Left lobe of liver (tissue), 2 donors: ENCODE measurements at places on chromosomes 4 and X. TPM values are rescaled to one million over a fixed set of nuclear protein-coding genes. Genes with fewer than 3 reads are reported as not detected.

- DNase-seq = no peak
These were observed 2.2 kb downstream of the TMEM156 start for GRCh38 chr4:39029752-39030694.

Gene XKRX
- total RNA-seq = 0.05 TPM

DNA sequence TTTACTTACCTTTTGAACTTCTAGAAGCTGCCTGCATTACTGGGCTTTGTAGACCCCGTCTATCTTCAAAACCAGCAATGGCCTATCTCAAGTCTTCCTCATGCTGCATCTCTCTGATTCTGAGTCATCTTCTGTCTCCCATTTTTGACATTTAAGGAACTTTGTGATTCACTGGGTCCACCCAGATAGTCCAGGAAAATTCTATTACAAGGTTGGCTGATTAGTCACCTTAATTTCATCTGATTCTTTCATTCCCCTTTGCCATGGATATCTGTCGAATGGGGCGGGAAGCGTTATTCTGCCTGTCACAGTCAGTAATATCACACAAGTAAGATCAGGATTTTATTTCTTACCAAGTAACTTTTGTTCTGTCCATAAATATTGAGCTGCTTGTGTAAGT, 618.0 kb downstream of the CCSER1 start:
- no peak for DNase-seq

Gene ETDB
- total RNA-seq = not detected

GRCh38 chr4:37324546-37324945, 80.0 kb downstream of the NWD2 start:
- no peak for DNase-seq

Gene RIPPLY1
- total RNA-seq = 0.75 TPM

Gene ADRA2C
- total RNA-seq = 0.28 TPM

- no peak for DNase-seq
These were observed 59.2 kb upstream of the GUCY1A1 start for GRCh38 chr4:155607481-155607880.

Gene DCAF8L2
- not detected for total RNA-seq

DNA sequence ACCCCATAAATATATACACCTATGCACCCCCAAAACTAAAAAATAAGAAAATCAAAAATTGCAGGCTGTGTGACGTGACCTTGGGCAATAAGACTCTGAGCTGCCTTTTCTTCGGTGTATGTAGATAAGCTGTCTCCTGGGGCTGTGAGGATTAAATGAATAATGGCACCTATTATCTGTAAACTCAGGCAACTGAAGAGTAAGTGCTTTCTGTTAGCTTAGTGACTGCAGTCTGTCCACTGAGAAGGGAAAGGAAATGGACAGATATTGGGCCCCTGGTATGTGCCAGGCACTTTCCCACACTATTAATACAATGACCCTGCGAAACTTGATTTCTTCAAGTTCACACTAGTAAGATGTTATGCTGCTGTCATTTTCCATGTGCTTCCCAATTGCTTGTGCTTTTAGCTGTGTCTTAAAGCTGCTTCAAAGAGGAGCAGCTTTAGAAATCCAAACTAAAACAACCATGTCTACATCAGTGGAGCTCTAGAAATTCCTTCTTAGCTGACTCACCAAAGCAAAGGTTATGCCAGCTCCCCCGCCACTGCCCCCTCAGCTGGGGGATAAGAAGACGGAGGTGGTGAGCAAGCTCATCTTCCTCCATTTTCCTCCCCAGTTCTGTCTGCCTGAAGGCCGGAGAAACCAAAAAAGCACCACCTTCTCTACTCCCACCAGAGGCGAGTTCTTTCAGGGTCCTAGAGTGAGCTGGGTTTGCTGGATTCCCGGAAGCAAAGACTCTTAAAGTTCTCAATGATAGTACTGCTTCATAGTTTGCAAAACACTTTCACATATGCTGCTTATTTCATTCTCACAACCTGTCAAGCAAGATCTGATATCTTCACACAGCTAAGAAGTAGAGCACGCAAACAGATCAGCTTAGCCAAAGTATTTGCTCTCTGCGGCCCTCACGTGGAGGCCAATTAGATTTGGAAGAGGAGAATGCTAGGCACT, 8.8 kb upstream of the DGAT2L6 start:
- no peak for DNase-seq

- DNase-seq = no peak
These were observed 75.9 kb upstream of the LSM6 start for GRCh38 chr4:146099585-146099984.

GRCh38 chrX:50719614-50720013, 94.4 kb downstream of the SHROOM4 start:
- no peak for DNase-seq

Gene ZNF827
- 0.81 TPM for total RNA-seq

DNA sequence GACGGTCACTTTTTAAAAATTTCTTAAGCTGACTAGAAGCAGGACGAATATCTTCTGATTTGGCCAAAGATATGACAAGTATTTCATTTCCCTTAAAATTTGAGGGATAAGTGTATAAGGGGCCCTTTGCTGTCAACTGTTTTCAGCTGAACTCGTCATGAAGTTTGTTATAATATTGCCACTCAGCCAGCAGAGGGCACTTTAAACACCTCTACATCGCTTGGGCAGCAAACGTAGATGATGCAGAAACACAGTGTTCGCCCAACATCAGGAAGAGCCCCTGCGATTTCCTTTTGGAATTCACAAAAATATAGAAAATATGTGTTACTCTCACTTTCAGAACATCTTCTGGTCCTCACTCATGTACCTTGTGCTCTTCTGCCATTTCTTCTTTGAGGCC, 435.7 kb upstream of the FMR1 start:
- no peak for DNase-seq

Gene STATH
- not detected for total RNA-seq

DNA sequence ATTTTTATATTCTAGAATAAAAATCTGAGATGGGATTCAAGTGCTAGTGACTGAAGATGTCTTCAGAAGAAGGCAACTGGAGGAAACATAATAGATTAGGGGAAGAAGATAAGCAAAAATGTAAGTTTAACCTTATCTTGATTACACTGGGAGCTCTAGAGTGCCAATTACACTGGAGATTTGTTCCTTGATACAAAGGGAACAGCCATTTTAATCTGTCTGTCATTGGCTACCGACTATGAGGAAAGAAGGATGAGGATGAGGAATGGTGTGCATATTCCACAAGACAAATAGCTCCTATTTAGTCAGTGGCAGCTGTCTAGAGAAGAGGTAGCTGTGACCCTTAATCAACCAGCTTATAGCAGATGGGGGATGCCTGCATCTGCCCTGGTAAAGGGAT, 1034.5 kb upstream of the IGFBP7 start:
- DNase-seq = no peak

DNA sequence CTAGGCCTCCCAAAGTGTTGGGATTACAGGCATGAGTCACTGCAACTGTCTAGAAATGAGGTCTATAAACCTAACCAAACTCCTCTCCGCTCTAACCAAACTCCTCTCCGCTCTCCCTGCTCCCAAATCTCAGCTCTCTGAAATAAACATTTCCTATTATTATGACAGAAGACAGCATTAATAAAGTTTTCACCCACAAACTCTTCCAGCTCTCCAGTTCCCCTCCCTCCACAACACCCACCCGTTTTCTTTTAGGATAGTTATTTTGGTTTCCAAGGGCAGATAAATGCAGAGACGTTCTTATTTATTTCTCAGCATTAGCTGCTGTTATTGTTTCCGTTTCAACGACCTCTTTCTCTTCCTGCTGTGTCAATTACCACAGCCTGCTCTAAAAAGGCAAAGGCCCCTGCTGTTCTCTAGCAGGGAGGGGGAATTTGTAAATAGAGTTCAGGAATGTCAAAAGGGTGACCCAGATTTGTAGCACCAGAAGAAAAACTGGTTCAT, 13.3 kb upstream of the SCD5 start:
- DNase-seq = no peak

GRCh38 chrX:101206471-101206870, 13.1 kb upstream of the DRP2 start:
- DNase-seq = no peak

DNA sequence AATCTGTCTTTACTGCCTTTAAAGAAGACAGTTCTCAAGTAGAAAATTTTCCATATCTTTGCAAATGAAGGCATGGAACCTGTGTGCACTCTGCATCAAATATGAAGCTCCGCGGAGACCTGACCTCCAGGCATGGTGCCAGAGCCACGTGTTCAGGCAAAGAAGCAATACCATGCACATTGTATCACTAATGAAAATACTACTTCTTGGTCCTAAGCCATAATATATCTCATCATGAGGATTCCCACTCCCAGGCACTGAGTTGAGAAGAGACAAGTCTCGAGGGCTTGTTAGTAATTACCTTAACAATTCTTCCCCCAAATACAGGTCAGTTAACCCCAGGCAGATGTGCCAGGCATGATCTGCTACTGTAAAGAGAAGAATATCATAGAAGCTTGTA, 56.7 kb downstream of the PCDH19 start:
- no peak for DNase-seq

GRCh38 chrX:39877905-39878304, 219.9 kb downstream of the BCOR start:
- DNase-seq = no peak

DNA sequence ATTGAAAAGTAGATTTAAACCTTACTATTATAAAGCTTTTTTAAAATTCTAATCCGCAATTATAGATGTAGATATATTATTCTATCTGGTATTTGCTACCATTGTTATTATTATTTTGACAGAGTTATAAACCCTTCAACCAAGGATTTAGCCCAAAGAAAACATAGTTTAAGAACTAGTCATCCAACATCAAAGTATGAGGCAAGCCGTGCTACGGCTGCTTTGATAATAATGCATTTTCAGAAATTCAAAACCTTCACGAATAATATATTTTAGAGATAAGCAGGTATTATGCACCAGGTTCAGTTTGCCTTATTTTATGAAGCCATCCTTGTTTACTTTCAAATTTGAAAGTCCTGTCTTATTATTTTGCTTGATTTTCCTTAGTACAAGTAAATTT, 1501.7 kb downstream of the RAPGEF2 start:
- no peak for DNase-seq

DNA sequence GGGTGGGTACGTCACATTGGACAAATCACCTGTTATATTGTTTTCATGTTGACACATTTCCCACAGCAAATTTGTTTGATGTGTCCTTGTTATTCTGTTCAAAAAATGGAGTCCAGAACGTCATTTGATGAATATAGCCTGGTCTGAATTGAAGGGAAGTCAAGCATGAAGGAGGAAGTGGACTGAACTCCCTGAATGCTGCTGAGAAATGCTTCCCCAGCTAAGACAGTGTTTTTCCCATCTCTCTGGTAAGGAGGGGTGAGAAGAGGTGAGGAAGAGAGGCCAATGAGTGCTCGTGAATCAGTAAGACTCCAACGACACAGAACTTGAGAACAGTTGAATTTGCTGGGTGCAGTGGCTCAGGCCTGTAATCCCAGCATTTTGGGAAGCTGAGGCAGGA, 127.4 kb downstream of the RBM47 start:
- no peak for DNase-seq

GRCh38 chr4:183905593-183906488, 734 bp downstream of the STOX2 start:
- peak; percentile 66 for DNase-seq

- no peak for DNase-seq
These were observed 17.1 kb upstream of the ARHGAP10 start for GRCh38 chr4:147714575-147715401.

Gene XK
- total RNA-seq = 1.5 TPM

DNA sequence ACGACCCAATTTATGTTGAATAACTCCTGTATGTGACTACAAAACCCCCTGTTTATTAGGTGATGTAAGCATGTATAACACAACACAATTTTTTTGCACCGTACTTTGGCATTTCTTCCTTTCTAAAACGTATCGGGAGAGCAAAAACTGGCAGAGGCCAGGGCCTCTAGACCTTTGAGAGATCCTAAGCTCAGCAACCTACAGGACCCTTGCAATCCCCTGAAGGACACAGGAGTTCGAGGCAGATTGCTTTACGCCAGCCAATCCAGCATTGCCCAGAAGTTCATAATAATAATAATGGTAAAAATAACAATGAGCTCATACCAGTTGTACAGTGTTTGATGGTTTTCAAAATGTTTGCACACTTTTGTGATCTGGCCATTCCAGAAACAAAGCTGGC, 7.7 kb downstream of the NKX3-2 start:
- DNase-seq = no peak

Gene ARR3
- not detected for total RNA-seq

Gene GPR82
- 0.28 TPM for total RNA-seq

DNA sequence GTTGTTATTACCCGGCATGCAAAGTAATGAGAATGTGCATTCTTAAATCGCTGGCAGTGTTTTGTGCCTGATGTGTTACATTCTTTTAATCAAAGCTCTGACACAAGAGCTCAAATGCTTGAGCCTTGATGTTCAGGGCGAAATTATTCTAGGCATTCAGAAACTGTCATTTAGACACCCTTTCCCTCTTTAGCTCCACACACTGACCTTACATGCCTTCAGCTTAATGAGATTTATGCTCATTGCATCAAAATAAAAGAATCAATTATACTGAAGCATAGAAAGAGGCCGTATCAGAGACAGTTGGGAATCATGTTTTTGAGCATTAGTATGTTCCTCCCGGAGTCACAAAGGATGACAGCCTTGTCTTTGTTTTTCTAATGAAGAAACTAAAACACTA, 56.7 kb downstream of the FAM114A1 start:
- DNase-seq = no peak

- DNase-seq = no peak
These were observed at the start of gene AVPR2 for GRCh38 chrX:153903991-153904957. Gene AVPR2 (plus strand): TSS chrX:153904673. CDS start chrX:153905146, 473 bp downstream.

Gene IL2RG
- total RNA-seq = 1.9 TPM

DNA sequence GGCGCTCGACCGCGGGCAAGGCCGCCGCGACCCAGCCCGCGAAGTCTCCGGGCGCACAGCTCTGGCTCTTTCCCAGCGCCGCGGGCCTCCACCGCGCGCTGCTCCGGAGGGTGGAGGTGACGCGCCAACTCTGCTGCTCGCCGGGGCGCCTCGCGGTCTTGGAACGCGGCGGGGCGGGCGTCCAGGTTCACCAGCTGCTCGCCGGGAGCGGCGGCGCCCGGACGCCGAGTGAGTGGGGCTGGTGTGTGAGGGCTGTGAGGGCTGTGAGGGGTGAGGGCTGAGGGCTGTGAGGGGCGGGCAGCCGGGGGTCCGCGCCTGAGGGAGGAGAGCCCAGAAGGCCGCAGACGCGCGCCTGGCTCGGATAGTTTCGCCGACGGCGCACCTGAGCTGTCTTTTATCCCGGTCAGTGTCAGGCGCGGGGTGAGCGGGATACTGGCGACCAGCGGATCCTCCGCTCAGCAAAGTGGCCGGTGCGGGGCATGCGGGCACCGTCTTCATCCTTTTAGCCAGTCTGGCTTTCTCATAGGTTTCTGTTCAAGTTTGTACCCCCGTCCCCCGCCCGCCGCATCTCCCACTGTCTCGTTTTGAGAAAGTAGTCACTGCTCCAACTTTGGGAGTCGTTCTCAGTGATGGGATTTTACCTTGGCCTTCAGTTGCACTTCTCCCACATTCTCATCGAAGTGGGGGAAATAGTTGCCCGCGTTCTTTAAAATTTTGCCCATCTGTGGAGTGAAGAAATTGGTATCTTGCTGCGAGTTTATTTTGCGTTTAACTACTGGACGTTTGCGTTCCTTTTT, 586 bp downstream of the HERC5 start:
- peak; percentile 64 for DNase-seq

Gene TMEM156
- total RNA-seq = 0.55 TPM

Gene SPOCK3
- total RNA-seq = not detected

Gene KLHL2
- total RNA-seq = 23.0 TPM
